Effector CD4-positive, alpha-beta T cell (primary cell): ENCODE measurements at places on chromosomes 1 and 21.

GRCh38 chr21:44086636-44087425 lies 20.4 kb upstream of the PWP2 start:
- no peak for DNase-seq

DNA sequence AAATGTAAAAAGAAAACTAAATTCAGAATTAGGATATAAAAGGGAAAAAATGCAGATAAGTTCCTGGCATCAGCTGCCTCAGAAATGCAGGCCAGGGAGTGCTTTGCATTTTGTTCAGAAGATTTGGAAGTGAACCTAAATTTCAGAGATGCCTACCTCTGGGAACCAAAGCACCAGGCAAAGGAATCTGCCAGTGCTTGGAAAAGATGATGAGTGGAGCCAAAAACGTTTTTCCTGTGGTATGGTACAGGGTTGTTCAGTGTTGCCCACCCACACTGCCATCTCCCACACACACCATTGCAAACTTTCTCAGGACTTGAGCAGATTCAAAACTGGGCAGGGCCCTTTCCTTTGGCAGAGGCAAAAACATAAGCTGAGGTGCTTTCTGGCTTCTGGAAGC lies 349.5 kb downstream of the TGFB2 start:
- DNase-seq = no peak

- no peak for DNase-seq
These were observed 10.3 kb downstream of the FBXO28 start for GRCh38 chr1:224124220-224124619.

DNA sequence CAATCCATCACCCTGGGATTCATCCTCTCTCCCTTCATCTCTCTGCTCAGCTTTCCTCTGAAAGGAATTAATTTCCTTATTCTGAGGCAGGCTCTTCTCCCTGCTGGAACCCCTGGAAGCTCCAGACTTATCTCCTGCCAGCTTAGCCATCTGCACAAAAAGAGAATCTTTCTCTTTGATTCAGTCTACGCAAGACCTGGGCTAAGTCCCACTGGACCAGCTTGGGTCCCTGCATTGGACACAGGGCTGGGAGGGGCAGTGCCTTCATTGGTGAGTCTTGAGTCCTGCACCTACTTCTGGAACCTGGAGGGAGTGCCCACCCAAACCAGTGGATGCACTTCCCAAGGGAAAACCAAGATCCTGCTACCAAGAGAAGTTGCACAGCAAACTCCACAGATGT lies 271.7 kb upstream of the CSF3R start:
- DNase-seq = no peak

DNA sequence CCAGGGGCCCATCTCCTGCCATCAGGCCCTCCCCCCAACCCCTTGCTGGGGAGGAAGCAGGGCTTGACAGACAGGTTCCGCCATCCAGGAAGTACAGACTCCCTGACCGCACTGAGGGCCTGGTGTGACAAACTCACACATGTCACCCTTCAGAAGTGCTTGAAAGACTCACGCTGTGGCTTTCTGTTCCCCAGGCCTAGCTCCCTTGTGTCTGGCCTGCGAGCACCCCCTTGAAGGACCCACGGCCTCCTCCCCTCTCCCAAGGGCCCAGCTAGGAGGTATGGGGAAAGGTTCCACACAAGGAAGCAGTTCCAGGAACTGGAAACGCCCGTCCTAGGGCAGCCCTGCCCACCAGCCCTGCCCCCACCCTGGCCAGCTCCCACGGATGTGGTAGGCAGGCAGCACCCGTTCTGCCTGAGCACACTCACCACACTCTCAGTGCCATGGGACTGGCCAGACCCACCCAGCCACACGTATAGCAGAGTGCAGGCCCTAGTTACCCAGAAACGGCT lies 26.7 kb downstream of the SLC2A1 start:
- DNase-seq = peak; percentile 72

DNA sequence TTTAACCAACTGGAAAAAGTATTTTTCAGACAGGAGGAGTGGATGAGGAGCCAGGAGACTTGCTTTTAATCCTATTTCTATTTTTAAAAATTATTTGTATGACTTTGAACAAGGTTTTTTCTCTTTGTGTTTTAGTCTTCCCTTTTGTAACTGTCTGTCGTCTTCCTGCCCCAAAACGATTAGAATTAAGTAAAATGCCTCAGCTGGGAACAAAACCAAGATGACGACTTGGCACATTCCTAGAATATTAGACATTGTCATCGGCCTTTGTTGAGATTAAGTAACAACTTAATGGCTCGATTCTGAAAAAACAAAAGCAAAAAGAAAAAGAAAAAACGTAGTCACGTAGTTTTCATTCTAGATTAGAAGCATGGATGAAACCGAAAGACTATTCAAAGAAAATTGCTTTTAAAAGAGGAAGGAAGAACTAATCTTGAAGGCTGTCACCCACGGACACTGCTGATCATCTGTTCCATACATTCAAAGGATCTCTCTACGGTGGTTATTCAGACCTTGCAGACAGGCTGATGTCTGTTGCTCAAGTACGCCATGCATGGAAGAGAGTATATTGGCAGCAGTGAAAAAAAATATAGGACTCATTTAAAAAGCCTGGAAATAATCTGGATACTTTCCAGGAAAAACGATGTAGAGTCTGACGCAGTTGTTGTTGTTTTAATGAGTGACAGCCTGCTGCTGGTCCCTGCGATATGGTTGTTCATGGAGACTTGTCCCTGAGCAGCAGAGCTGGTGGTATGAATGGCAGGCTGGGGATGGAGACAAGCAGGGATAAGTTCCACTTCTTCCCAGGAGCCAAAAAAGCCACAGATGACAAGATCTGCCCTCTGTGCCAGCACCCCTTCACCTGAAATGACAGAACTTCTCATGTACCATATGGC lies 16.8 kb downstream of the GNG4 start:
- DNase-seq = no peak

DNA sequence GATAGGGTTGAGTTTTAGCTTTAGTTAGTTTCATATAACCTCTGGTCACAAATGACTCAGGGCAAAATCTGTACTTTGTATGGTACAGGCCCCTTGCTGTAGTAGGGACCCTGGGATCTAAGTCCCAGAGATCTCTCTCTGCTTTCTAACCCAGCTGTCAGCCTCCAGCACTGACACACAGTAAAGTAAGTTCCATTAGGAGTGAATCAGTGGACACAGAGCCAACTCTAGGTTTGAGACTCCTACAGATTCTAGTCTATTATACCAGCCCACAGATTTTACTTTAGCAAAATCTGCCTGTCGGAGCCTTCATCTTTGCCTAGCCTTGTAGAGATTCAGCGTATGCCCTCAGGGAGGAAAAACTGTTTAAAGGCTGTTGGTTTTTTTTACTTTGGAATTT lies 52.5 kb downstream of the ANGPTL1 start:
- no peak for DNase-seq

- DNase-seq = no peak
These were observed 13.6 kb upstream of the TARS2 start for GRCh38 chr1:150473659-150474058.

GRCh38 chr1:53385276-53386225 lies 57.7 kb upstream of the LRP8 start:
- no peak for DNase-seq

DNA sequence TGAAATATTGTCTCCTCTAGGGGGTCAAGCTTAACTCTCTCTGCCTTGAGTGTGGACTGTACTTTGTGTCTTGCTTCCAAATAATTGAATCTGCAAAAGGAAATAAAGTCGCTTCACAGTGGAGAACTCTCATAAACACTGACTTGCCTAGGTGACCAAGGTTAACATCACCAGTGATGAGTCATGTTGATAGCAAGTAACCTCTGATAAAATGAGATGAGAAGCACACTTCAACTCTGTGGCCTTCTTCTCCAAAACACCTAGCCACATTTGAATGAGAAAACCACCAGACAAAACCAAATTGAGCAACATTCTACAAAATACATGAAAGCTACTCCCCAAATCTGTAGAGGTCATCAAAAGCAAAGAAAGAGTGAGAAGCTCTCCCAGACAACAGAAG lies 37.6 kb downstream of the PDE4B start:
- DNase-seq = no peak
